EH (cell line): ENCODE measurements at places on chromosomes 5 and 9.

GRCh38 chr5:89110916-89111646 lies 228.1 kb upstream of the MEF2C start:
- DNase-seq: no peak

DNA sequence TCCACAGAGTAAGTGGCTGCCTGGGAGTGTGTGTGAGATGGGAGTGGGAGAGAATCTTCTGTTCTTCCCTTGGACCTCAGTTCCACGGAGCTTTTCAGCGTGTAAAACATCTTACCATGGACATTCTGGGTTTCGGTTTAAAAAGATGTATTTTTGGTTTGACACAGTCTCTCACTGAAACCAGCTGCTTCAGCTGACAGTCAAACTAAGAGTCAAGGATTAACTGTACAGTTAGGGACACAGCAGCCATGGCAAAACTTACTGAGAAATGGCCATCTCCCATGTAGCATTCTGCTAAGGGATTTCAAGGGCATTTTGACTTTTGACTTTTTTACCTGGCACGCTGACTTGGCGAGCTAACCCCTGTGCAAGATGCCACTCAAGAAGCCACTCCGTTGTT lies 93.8 kb upstream of the IL12B start:
- no peak for DNase-seq

GRCh38 chr5:166354332-166354731 lies 1937.1 kb upstream of the WWC1 start:
- DNase-seq: no peak

- DNase-seq: peak; percentile 13
Observed at GRCh38 chr5:83000428-83000827, 76.8 kb downstream of the TMEM167A start.

GRCh38 chr5:74576941-74577456 lies 63.5 kb downstream of the ENC1 start:
- DNase-seq: peak; percentile 61

DNA sequence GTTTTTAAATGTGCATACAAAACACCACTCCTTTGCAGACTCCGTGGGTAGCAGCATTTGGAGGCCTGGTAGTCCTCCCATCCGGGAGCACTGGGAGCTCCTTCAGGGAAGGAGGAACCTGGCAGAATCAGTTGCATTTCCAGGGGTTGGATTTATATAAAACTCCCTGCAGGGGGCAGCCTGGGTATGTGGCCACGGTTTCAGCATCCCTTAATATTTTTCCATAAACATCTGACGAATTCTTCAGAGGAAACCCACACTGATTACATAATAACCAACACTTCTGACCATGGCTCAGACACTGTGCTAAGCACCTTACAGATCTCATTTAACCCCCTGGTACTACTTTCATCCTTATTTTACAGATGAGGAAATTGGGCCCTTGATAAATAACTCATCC lies 6.1 kb upstream of the AFAP1L1 start:
- peak; percentile 65 for DNase-seq

DNA sequence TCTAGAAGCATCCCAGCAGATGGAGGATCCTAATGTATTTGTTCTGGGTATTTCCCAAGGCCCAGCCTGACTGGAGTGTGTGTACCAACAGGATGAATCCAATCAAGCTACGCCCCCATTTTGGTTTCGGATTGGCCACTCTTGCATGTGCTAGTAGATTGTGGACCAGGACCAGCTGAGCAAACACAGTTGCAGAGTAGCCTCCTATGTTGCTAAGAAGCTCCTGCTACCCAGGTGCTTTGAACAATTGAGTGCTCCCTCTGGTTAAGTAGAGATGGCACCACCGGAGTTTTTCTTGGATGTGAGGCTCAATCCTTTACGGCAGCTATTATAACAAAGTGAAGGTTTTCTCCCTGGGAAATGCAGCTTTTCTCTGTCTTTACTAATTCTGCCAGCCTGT lies 204.5 kb downstream of the NTRK2 start:
- no peak for DNase-seq

GRCh38 chr9:38059233-38059936 lies 9.6 kb downstream of the SHB start:
- DNase-seq: no peak

DNA sequence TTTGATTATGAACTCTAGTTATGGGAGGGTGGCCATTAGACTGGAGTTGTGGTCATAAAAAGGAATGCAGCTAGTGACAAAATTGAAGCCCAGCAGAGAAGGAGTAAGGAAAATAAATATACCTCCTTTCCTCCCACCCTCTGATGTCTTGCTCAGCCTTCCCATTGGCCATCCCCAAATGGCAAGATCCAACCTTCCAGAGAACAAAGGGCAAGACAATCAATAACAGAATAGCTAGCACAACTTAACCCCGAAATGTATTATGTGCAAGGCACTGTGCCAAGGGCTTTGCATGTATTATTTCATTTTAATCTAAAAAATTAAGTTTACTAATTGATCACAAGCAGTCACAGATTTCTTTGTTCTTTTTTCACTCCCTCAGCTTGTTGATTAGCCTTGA lies 3.6 kb downstream of the ITGA1 start:
- peak; percentile 32 for DNase-seq

DNA sequence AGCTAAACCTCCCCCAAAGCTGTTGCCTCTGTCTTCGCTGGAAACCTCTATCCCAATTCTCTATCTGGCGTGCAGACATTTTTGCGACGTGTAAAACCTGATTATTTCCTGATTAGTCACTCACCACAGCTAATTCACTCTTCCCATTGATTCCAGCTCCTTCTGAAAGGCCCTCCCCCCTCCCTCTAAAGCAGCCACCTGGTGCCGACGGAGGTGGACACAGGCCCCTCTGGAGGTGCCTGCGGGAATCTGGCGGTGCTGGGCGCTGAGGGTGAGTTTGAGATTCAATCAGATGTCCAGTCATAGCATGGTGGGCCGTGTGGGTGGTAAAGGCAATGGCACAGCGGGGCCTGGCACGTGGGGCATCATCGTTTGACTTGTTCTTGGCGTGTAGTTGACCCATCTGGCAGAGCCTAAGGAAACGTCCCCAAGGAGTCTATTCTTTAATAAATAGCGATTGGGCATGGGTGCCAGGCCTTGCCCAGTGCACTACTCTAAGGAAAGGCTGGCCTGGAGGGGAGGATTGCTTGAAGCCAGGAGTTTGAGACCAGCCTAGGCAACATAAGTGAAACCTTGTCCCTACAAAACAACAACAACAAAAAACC lies 271.1 kb upstream of the MVB12B start:
- peak; percentile 52 for DNase-seq

DNA sequence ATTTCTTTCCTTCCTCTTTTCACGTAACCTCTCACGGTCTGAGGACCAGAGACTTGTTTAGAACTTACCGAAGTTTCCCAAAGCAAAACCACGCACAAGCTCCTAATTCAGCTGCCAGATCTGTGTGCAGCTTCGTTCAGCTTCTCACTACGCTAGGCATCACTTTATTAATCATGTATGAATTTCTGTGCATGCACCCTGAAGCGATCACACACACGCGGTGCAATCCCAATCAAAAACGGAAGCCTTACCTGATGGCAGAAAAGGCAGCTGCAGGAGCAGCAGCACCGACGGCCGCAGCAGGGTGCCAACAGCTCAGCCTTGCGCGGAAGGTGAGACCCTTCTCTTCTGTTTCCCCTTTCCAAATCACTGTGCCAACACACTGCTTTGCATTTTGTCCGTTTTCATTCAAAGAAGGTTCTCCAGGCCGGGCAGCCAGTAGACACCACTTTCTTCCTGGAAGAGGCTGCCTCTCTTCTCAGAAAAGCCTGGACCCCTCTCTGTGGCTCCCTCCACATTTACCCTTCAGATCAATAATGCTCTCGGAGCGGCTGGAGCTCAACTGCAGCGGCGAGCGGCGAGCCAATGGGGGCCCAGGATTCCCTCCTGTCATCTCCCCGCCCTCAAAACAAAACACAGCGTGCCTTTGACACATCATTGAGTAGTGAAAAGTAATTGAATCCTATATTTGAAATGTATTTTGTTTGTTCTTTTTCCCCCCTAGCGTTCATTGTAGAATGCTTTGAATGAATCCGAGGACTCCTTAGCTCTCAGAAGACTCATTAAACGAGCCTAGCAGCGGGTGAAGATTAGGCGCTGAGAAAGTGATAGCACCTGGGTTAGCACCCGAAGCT lies at the start of gene CDH12:
Gene CDH12, minus strand, starts transcription at position 538 of the 854 bp plus-strand sequence.
- no peak for DNase-seq

DNA sequence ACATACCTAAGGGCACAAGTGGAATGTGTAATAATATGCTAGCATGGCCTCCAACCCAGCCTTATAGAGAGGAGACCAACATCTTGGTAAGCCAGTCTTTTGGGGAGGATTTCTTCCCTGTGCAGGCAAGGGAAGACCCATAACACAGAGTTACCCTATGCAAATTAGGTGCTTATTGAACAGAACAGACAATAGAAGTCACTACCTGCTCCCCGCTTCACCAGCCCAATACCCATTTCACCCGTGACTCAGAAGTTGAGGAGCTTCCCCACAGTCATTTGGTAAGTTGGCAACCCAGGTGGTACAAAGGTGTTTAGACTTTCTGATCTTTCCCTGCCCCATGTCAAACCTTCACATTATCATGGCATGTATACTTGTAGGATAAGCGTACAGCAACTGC lies 44.6 kb downstream of the AOPEP start:
- DNase-seq: no peak

DNA sequence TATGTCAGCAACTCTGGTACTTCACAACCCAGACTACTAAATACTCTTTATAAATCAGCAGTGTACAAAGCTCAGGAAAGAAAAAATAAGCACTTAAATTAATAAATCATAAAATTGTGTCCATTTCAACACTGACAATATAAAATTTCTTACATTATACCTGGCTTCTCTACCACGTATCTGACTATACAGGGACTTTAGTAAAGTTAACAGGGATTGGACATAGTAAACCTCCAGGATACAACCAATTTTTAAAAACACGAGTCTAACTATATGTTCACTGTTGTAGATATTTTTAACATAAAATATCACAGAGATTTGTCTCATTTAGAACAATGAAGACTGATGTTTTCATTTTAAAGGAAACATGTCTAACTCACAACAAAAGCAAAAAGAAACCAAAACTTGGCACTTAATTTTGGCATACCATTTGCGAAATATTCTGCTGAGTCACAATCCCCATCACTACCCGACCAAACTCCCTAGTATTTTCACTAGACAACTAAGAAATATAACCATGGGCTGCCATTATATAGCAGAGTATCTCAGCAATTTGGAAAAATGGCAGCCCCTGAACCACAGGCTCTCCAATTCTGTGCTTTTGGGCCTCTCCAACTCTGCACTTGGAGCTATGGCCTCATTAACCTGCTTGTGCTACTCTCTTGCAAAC lies 14.4 kb downstream of the FAM169A start:
- peak; percentile 69 for DNase-seq

DNA sequence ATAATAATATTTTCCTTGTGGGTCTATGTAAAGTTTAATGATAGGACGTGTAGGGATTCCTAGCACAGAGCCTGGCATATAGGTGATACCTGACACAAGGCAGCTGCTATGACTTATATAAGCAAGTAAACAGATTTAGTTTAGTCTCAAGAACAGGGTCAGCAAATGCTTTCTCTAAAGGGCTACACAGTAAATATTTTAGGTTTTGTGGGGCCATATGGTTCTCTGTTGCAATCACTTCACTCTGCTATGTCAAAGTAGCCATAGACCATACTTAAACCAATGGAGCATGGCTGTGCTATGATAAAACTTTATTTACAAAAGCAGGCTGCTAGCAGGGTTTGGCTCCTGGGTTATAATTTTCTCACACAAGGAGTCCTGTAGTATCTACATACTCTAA lies 204.8 kb upstream of the KLF4 start:
- no peak for DNase-seq

- DNase-seq: no peak
Observed at GRCh38 chr5:172564883-172565282, 76.2 kb upstream of the NEURL1B start.

- DNase-seq: peak; percentile 40
Observed at GRCh38 chr9:115930472-115930871, 223.1 kb upstream of the PAPPA start.

GRCh38 chr9:128902351-128903078 lies 18.3 kb upstream of the PHYHD1 start:
- peak; percentile 13 for DNase-seq

DNA sequence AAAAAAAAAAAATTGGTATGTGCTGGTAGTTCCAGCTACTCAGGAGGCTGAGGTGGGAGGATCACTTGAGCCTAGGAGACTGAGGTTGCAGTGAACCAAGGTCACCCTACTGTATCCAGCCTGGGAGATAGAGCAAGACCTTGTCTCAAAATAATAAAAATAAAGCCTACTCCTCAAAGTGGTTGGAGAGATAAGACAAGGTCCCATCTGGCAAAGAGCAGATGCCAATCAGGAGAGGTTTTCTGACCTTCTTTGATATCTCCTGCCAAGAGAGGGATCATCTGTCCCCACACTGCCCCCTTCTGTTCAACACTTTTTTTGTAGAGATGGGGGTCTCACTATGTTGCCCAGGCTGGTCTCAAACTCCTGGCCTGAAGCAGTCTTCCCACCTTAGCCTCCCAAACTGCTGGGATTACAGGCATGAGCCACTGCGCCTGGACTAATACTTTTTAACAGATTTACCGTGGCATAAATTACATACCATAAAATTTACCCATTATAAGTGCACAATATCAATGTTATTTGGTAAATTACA lies 64.7 kb downstream of the SH3PXD2B start:
- no peak for DNase-seq

DNA sequence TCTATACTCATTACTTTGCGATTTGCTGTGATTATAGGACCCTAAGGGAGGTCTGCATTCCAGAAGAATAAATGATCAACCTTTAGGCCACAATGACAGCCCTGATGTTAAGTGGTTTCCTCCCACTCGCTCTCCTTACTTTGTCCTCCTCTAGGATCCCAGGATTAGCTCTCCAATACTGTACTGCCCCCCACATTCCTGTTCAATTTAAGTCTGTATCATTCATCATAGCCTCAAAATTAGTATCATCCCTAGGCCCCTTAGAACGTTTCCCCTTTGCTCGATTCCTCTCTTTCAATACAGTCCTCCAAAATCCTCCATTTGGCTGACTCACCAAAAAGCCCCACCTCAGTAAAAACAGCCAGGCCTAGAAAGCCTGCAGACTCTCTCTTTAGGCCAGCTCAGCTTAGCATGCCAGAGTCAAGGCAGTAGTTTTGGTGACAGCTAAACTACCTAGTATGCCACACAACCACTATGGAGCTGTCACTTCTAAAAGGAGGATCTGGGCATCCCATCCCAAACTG lies 24.4 kb downstream of the RNF145 start:
- DNase-seq: peak; percentile 93

DNA sequence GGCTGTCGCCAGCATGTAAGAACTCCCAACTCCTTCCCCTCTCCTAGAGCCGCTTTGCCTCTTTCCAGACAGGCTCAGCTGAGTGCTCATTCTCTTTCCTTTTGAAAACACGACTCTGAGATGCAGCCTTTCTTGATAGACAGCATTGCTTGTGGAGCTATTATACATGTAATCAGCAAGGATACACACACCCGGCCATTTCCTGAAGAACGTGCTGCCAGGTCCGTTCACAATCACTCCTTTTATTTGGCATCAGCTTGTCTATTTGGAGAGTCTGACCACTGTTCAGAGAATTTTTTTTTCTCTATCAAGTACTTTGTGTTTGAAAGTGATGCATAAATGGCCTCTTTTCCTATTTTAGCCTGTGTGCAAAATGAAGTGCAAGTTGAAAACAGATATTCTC lies 328.7 kb downstream of the MARCHF11 start:
- no peak for DNase-seq
